Placental pericyte (primary cell): ENCODE measurements at places on chromosomes 2 and 18. TPM values are rescaled to one million over a fixed set of nuclear protein-coding genes. Genes with fewer than 3 reads are reported as not detected.

The PLB1 gene
- total RNA-seq = 0.86 and 2.4 TPM in 2 replicates

The SPAG16 gene
- total RNA-seq = 11.3 and 21.0 TPM in 2 replicates

The RUFY4 gene
- total RNA-seq = not detected in 2 replicates

The ATP6V1B1 gene
- total RNA-seq = 1.9 TPM in 1 of 2 replicates, not detected in the other

The RAB17 gene
- total RNA-seq = 0.22 and 0.43 TPM in 2 replicates

The NUP35 gene
- total RNA-seq = 5.0 and 23.2 TPM in 2 replicates

The SGPP2 gene
- total RNA-seq = not detected in 2 replicates

The MROH2A gene
- not detected in 2 replicates for total RNA-seq

The KCNG3 gene
- total RNA-seq = not detected in 2 replicates

The SOCS6 gene
- total RNA-seq = 50.3 and 135 TPM in 2 replicates

The VWC2L gene
- not detected in 2 replicates for total RNA-seq

The CFAP210 gene
- not detected in 2 replicates for total RNA-seq

The XPO1 gene
- 120 and 217 TPM in 2 replicates for total RNA-seq

The POTEC gene
- total RNA-seq = under 0.01 TPM in 1 of 2 replicates, not detected in the other

The TRIM43 gene
- not detected in 2 replicates for total RNA-seq

The SOWAHC gene
- 5.0 and 14.0 TPM in 2 replicates for total RNA-seq

The MRPL30 gene
- total RNA-seq = 25.6 and 31.8 TPM in 2 replicates

The GLI2 gene
- total RNA-seq = 14.0 and 23.3 TPM in 2 replicates

The PRSS56 gene
- not detected in 2 replicates for total RNA-seq
